Smooth muscle cell of the brain vasculature (primary cell): ENCODE measurements at places on chromosomes 5 and 9.

DNA sequence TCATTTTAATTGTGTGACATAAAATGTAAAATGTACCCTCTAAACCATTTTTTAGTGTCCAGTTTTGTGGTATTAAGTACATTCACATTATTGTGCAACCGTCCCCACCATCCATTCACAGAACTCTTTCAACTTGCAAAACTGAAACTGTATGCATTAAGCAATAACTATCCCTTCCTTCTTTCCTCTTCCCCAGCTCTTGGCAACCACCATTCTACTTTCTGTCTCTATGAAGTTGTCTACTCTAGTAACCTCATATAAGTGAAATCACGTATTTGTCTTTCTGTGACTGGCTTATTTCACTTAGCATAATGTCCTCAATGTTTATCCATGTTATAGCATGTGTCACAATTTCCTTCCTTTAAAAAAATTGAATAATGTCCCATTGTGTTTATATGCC lies 142.4 kb downstream of the C9orf152 start:
- DNase-seq = no peak

DNA sequence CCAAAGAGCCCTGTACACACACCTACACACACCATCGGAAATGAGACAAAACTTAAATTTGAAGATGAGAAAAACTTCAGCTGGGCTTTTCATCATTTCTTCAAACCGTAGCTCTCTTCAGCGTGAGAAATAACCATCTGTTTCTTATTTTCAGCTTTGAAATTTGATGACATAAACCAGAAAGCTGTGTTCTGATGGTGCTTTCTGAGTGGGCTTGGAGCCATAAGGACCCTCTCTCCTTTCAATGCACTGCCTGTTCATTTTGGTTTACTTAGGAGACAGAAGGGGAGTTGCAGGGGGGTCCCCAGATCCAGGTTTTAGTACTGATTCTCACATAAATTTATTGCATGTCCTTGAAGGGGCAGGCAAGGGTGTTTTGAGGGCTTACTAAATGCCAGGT lies 9.5 kb downstream of the FBXO10 start:
- DNase-seq = no peak

- DNase-seq = no peak
Measured at GRCh38 chr5:113378081-113378480, 56.7 kb downstream of the TSSK1B start.

GRCh38 chr5:17000291-17000939 lies 64.3 kb upstream of the MYO10 start:
- DNase-seq = peak; percentile 66

DNA sequence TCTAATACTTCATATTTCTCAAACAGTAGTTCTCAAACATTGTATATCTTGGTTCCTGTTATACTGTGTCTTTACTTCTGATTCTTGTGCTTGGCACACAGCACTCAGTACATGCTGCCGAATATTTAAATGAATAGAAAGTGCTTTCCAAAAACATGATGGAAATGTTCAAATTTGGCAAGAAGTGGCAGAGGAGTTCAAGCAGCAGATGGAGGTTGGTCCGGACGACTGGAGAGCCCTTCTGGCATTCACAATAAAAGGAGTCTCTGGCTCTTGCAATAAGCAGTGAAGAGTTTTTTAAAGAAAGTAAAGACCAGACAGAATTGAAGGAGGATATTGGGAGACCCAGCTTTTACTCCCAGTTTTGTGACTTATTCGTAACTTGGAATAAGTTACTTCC lies 36.3 kb downstream of the TSTD2 start:
- no peak for DNase-seq

GRCh38 chr5:137500615-137501225 lies 1.6 kb upstream of the SPOCK1 start:
- DNase-seq = no peak

GRCh38 chr9:79592726-79593493 lies 21.1 kb downstream of the TLE4 start:
- DNase-seq = no peak

- no peak for DNase-seq
Measured at GRCh38 chr9:103900466-103900865, 193.6 kb upstream of the SMC2 start.

DNA sequence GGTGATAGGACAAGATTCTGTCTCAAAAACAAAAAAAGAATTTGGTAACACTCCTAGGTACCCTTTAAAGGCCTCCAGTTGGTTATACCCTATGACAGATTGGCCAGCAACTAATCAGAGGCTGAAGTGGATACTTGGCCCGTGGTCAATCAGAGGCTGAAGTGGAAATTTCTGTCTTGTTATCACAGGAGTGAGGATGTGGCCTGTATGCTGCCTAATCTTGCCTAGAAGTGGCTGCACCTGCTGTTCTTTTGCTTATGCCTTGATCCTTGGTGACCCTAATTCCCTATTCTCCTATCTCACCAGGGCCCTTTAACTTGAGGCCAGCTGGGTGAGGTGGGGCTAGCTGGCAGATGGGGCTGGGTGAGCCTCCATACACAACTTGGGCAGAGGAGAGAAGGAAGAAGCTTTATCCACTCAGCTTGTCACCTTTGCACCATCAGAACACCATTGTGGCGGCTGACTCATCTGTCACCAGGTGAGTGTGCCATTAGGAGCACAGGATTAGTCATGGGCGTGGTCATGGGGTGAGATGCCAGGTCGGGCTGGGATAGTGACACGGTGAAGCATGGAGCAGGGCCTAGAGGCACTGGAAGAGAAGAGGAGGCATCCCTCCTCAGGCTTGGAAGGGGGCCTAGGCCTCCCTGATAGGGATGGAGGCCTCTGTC lies 41.5 kb downstream of the SAR1B start:
- DNase-seq = no peak

GRCh38 chr5:144457160-144457559 lies 286.5 kb downstream of the KCTD16 start:
- DNase-seq = no peak

DNA sequence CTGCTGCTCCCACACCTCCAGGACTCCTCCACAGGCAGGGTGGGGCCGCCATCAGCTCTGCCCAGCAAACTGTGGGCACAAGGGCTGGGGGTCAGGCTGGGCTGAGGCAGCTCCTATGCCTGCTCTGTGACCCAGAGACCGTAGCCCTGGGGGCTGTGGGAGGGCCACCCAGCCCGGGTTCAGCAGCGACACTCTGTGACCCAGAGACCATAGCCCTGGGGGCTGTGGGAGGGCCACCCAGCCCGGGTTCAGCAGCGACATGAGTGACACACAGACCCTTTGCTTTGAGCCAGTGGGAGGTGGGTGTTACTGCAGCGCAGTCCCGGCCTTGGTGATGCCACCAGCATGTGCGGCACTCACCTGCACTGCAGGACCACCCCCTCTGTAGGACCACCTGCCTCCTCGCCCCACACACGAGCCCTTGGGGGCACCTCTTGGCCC lies 118.9 kb upstream of the LPCAT1 start:
- DNase-seq = no peak

GRCh38 chr9:21789541-21790037 lies 12.8 kb upstream of the MTAP start:
- DNase-seq = peak; percentile 84

- DNase-seq = no peak
Measured at GRCh38 chr9:120109242-120109641, 470.7 kb downstream of the CDK5RAP2 start.

DNA sequence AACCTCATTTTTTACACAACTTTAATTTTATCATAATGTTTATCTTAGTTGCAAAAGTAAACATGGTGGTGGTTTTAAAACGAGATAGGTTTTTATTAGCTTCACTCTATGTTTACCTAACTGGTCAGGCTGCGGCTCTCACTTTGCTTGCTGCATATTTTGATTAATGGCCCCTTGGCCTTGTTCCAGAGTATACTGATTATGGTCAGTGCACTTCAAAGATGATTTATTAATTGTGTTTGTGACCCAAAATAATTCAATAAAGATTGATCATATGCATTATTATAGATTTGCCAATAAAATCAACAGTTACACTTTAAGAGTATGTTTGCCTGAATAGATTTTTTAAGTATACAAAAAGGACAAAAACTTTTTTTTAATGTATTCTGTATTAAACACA lies 188.0 kb downstream of the XRCC4 start:
- DNase-seq = peak; percentile 28

DNA sequence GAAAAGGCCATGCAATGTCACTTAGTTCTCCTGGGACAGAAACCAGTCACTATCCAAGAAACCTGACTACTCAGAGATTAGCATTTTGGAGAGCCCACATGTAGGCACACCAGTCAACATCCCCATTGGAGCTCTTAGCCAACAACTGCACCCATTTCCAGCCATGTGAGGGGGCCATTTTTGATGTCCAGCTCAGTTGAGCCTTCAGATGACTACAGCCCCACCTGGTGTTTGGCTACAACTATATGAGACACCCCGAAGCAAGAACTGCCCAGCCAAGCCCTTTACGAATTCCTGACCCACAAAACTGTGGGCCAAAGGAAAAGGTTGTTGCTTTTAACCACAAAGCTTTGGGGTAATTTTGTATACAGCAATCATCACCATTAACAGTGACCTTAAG lies 300.1 kb downstream of the ASTN2 start:
- DNase-seq = no peak

DNA sequence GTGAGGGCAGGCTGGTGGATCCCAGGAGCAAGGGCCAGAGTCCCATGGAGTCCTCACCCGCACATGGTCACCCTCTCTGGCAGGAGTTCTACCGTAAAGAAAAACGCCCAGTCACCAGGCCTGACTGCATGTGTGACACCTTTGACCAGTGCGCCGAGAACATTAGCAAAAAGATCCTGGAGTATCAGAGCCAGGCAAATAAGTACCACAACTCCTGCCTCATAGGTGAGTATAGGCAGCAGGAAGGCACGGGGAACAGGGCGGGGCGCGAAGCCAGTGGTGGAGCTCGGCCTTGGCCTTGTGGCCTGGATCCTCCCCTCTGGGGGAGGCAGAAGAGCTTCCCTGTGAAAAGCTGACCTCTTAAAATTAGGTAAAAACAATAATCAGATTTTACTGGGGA lies 45.4 kb upstream of the TDRD7 start:
- no peak for DNase-seq

GRCh38 chr9:3916984-3917383 lies 382.9 kb downstream of the GLIS3 start:
- no peak for DNase-seq

DNA sequence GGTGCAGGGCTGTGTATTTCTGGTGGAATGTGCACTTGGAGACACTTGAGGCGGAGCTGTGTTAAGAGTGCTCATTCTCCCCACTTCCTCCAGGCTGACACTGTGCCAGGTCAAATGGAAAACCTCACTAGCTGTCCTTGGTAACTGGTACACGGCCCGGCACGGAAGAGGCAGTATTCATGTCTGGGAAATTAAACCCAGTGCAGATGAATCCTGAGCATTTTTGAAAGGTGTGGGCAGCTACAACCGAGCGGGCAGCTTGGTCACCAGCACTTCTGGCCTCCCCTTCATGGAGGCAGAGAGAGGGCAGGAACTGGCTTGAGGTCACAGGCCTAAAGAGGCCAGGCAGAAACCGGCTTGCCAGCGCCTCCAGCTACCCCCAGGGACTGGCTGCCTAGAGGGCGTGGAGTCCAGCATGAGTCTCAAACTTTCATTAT lies 1.6 kb downstream of the CLPTM1L start:
- DNase-seq = no peak

DNA sequence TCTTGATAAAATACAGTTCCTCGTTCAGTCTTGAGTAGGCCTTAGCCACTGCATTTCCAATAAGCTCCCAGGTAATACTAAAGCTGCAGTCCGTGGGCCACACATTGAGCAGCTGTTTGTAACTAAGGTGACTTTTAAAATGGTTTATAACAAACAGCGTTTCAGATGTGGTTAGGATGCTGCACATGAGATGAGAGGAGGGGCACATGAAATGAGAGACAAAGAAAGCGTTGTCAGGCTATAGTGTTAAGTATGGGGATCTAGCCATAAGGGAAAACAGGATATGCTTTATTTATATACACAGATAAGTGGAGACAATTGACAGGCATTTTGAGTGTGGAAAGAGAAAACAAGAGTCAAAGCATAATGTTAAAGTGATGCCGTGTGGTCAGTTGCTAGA lies 89.9 kb downstream of the PAM start:
- no peak for DNase-seq

- DNase-seq = no peak
Measured at GRCh38 chr5:111774525-111774924, 17.5 kb upstream of the NREP start.

DNA sequence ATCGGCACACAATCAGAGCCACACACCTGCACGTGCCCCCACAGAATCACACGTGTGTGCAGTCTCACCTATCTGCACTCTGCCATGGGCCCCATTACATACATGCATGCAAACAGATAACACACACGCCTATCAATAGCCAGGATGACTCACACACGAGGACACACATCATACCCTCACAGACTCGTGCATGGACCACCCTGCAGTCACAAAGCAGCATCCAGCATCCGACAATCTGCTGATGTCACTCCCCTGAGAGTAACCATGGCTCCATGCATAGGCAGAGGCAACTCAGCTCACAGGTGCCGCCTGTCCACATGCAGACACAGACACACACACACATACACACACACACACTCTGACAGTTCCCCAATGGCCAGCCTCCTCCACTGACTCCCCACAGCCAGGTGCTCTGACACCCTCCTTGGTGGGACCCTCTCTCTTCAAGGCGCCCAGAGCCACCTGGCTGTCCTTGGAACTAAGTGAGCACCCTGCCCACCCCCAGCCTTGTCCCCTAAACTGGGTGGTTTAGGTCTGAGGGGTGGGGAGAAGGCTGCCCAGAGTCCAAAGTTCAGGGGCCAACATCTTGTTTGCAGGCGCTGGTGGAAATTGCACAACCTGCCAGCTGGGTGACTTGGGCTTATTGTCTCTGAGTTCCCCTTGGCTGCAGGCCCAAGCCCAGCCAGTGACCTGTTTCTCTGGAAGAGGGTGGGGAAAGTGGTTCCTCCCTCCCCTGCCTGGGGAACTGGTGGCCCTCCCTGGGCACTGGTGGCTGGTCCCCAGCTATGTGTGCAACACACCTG lies 34.6 kb upstream of the NEK6 start:
- no peak for DNase-seq

- DNase-seq = no peak
Measured at GRCh38 chr5:27388755-27389154, 350.4 kb upstream of the CDH9 start.

GRCh38 chr5:119031011-119031886 lies 39.6 kb upstream of the DMXL1 start:
- DNase-seq = no peak

- no peak for DNase-seq
Measured at GRCh38 chr9:129481810-129482511, 138.9 kb downstream of the C9orf50 start.
